ENCODE measurements at places on chromosomes 5 and 9. TPM values are rescaled to one million over a fixed set of nuclear protein-coding genes. Genes with fewer than 3 reads are reported as not detected.

STOM gene
- 319 TPM for total RNA-seq

HAVCR2 gene
- total RNA-seq: 0.67 TPM

PCDHA3 gene
- under 0.01 TPM for total RNA-seq

ADAMTS19 gene
- not detected for total RNA-seq

SLC23A1 gene
- total RNA-seq: not detected

AQP7 gene
- total RNA-seq: 0.19 TPM
